AG10803 (cell line): ENCODE measurements at places on chromosomes 6 and 20.
A peak's percentile ranks its signal among the peaks of the same experiment; 100 is the strongest.

- DNase-seq, result no peak
Observed at GRCh38 chr6:73017476-73017875, 207.8 kb downstream of the KHDC1L start.

GRCh38 chr6:21690489-21690888 lies 96.9 kb downstream of the SOX4 start:
- DNase-seq, result no peak

GRCh38 chr6:132354517-132355167 lies 46.6 kb downstream of the MOXD1 start:
- no peak for DNase-seq

GRCh38 chr20:5657876-5658200 lies 92.4 kb upstream of the SHLD1 start:
- DNase-seq, result no peak

DNA sequence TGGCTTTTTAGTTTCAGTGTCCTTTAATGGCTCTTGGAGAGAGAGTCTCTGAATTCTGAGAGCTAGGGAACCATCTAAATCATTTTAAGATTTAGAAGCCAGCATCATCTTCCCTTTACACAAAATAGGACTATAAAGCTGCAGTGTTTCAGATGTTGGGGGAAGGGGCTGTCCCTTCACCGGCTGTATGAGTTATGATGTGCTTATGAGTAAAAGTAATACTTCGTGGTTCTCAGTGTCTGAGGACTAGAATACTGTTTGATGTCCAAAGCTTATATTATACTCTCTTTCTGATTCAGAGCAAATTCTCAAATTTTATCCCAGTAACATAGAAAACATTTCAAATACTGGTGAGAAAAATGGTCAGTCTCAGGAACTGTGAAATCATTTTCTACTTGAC lies 63.5 kb upstream of the FAM8A1 start:
- no peak for DNase-seq

DNA sequence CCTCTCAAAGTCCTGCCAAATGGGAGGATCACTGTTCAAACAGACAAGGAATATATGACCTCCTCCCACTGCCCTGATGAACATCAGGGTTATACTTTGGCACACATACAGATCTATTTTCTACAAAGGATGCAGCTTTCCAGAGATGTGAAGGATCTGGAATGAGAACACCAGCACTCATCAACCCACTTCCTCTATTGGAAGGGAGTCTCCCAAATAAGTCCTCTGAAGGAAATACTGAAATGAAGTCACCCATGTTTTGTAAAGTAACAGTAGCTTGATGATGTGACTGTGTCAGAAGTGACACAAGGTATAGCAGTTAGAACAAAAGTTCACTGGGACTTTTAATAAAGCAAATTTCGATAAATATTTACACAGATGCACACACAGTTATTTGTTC lies 104.9 kb downstream of the OGFRL1 start:
- peak; percentile 46 for DNase-seq

DNA sequence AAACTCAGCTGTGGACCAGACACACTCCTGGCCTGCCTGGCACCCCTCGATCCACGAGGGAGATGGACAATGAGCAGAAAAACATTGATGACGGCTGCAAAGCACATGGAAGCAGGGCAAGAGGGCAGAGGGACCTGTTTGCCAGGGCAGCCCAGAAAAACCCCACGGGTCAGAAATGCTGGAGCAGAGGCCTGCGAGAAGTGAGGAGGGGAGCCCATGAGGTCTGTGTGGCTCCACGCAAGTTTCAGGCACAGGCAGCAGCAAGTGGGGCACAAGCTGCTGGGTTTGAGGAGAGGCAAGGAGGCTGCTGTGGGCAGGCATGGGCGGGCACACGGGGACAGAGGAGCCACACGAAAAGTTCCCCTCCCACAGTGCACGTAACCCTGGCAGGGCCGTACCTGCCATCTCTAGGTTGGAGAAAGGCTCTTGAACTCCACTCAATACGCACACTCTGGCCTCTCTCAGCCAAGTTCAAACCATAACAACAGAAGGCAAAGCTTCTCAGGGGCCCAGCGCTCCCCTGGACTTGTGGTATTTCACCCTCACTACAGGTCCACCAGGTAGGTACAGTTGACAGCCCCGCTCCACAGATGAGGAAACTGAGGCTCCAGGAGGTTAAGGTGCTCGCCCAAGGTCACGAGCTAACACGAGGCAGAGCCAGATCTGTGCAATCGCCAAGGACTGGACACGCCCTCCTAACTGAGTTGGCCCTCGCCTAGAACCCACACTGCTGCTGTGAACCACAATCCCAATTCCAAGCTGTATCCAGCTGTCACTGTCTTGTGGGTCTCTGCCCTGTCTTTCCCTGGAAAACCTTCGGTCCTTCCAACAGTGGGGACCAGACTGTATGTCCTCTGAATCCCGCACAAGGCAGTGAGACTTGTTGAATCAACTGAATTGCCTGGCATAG lies 108.2 kb downstream of the NOL4L start:
- DNase-seq, result no peak

- DNase-seq, result peak; percentile 72
Observed at GRCh38 chr20:15071085-15071808, 733.8 kb upstream of the FLRT3 start.

GRCh38 chr6:168962886-168963285 lies 290.8 kb downstream of the THBS2 start:
- DNase-seq, result peak; percentile 69

DNA sequence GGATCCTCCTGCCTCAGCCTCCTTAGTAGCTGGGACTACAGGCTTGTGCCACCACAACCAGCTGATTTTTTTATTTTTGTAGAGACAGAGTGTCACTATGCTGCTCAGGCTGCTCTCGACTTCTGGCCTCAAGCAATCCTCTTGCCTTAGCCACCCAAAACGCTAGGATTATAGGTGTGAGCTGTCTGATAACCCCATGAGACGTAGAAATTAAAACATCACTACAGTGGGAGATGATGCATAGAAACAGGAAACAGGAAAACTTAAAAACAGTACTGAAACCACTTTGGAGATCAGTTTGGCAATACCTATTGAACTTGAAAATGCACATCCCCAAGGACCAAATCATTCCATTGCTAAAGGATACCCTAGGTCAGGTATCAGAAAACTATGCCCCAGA lies 10.8 kb downstream of the SENP6 start:
- DNase-seq, result no peak

GRCh38 chr6:160004018-160004417 lies 35.1 kb downstream of the IGF2R start:
- no peak for DNase-seq

DNA sequence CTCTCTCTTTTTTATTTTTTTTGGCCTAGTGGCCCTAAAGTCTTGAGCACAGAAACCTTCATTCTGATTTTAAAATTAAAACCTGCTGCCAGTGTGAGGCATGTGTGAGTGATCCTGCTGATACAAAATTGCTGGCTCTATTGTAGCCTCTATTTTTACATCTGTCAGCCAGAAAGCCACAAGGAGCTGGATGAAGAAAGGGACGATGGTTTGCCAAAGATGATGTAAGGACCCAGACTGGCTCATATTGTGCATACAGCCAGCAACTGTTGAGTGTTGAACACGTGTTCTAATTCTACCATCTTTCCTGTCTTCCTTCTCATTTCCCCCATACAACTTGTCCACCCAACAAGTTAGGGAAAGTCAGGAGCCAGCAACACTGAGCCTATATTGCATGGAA lies 40.8 kb upstream of the ATXN1 start:
- peak; percentile 95 for DNase-seq

DNA sequence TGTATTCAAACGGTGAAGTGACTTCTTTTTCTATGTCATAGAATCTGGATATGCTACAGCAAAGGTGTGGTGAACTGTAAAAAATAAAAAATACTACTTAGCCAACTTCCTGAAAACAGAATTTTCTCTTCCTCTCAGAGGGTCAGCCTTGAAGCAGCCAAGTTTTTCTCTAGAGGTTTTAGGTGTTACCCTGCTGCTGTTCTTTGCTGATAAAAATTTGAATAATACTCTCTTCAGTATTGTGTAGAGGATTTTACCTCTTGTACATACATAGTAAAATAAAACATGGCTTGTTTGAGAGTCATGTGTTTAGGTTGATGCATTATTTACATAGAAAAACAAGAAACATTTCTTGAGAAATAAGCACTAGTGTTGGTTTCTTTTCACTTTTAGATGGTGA lies 458.4 kb downstream of the TBC1D32 start:
- no peak for DNase-seq

DNA sequence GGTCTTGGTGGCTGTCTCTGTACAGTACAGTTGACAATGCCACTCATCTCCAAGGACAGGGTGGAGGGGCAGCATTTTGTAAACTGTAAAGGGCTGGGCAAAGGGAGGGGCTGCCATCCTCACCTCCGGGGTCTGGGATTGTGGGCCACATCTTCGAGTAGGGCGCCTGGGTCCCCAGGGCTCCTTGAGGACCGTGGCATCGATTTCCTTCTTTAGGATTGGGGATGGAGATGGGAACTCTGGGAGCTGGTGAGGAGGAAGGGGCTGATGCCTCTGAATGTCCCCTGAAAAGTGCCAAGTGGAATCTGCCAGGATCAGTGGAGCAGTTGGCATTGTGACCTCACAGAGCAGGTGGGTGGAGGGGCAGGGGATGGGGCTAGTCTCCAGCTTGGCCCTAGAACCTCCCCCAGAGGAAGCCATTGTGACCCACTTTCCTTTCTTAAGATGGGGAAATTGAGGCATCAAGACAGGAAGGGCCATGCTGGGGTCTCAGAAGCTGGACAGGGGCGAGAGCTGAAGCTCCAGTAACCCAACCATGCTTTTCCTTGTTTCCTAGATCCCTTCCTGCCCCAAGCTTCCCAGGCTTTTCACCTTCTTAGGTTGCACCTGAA lies at the start of gene SUN5:
Gene SUN5, minus strand, starts transcription at position 293 of the 611 bp plus-strand sequence. Its CDS starts 93 bp downstream, at position 200.
- no peak for DNase-seq

- no peak for DNase-seq
Observed at GRCh38 chr6:128097009-128097408, 196.2 kb upstream of the THEMIS start.

DNA sequence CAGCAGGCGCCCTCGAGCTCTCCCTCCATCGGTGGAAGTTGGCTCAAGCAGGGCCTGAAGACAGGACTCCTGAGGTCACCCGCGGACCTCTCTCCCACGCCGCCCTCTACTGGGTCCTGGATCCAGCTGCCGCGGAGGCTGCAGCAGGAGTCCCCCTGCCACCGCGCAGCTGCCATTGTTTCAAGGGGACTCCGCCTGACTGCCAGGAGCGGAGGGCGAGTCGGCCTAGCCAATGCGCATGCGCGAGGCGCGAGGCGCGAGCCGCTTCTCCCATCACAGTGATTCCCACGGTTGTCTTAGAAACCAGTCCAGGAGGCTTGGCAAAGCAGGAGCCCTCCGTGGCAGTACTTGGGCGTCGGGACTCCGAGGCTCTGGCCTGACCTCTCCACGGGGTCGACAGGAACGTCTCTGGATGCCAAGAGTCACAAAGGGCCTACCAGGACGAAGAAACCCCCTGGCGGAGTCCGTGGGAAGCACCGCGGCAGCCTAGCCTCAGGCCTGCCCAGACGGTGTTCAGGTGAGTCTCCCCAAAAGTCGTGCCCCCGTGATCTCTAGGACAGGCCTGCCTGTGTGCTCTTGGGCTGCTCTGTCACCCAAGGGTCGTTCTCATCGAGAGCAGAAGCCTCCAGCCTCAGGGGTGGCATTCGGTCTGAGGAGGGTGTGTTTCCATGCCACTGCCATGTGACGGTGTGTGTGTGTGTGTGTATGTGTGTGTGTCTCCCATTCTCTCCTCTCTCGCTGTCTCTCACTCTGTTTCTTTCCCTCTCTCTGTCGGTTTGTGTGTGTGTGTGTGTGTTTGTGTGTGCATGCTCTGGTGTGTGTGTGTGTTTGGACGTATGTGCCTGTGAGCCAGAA lies 290.6 kb upstream of the ZNF337 start:
- DNase-seq, result peak; percentile 12

GRCh38 chr20:36541227-36541767 lies at the start of gene MYL9:
Gene MYL9 (plus strand): TSS chr20:36541519. CDS start chr20:36544885, 3,366 bp downstream.
- peak; percentile 81 for DNase-seq

GRCh38 chr20:3901028-3901705 lies 12.0 kb downstream of the PANK2 start:
- DNase-seq, result no peak

DNA sequence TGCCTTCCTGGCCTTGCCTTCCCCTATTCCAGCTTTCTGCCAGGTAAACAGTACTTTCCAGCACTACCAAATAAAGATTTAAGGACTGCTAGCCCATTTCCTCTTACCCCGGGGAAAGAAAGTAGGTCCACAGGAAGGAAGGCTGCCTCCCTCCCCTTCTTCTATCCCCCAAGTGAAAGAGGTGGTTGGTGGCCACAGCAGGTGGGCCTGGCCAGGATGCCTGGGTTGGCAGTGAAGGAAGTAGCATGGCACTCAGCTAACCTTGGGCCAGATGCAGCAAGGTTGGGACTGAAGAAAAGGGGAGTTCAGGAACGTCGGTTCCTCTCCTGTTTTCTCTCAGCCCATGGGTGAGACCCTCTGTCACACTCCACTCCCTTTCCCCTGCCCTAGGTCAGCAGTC lies 8.9 kb downstream of the NFKBIL1 start:
- no peak for DNase-seq

DNA sequence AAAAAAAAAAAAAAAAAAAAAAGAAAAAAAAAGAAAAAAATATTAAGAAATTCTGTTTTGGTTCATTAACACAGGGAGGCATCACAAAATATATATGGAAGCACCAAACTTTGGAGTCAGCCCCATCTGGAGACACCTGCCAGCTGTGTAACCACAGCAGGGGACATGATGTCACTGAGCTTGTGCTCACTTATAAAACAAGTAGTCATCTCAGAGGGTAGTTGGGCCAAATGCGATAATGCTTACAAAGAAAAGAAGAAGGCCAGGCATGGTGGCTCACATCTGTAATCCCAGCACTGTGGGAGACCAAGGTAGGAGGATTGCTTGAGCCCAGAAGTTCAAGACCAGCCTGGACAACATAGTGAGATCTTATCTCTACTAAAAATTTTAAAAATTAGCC lies 1.1 kb upstream of the BNIP5 start:
- DNase-seq, result no peak

DNA sequence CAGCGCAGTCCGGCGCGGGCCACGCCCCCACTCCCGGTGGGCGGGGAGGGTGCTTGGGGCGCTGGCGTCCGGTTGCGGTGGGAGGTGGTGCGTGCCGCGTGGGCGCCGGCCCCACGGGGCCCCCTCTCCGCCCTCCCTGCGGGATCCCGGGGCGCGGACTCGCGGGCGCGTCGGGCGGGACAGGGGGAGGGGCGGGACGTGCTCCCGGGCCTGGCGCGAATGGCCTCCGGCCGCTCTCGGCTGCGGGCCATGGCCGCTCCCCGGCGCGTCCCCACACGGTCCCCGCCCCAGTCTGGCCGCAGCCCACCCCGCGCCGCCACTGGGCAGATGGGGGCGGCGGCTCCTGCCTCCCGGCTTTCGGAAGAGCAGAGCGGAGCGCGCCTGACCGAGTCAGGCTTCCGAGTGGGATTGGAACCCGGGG lies 771 bp upstream of the PPP1R3G start:
- peak; percentile 25 for DNase-seq
